Upper lobe of left lung (tissue), 6 donors: ENCODE measurements at places on chromosomes 1 and 21. TPM values are rescaled to one million over a fixed set of nuclear protein-coding genes. Genes with fewer than 3 reads are reported as not detected.
A peak's percentile ranks its signal among the peaks of the same experiment; 100 is the strongest.

DNA sequence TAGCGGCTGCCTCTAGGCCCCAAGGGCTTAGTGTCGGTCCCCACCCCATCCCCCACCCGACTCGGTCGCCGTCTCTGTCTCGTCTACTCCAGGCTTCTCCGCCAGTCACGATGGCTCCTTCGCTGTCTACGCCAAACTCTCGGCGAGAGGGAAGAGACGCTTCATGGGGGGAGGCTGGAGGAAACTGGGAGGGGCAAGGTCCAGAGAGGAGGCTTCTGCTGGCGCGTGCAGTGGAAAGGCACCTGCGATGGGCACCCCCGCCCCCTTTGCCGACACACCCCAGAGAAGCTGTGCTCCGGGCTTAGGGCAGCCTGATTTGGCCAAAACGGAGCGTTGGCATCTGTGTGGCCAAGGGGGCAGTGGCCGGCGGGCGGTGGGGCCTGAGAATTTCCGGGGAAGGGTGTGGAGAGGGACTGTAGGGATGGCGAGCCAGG lies 1.2 kb upstream of the CSMD2 start:
- H3K27me3 ChIP-seq, result peaks cover 49% of the 10 kb centered on the region
- H3K4me1 ChIP-seq, result peaks cover 20% of the 10 kb centered on the region
- H3K36me3 ChIP-seq, result no peaks in the 10 kb centered on the region
- no peak overlapping the region for H3K27ac ChIP-seq
- no peak overlapping the region for H3K4me3 ChIP-seq

GRCh38 chr1:100198596-100198995 lies 20.5 kb upstream of the LRRC39 start:
- H3K4me3 ChIP-seq, result no peak overlapping the region
- H3K27me3 ChIP-seq, result no peaks in the 10 kb centered on the region
- no peak for DNase-seq
- no peak overlapping the region for H3K27ac ChIP-seq
- H3K36me3 ChIP-seq, result peaks cover 15% of the 10 kb centered on the region

DNA sequence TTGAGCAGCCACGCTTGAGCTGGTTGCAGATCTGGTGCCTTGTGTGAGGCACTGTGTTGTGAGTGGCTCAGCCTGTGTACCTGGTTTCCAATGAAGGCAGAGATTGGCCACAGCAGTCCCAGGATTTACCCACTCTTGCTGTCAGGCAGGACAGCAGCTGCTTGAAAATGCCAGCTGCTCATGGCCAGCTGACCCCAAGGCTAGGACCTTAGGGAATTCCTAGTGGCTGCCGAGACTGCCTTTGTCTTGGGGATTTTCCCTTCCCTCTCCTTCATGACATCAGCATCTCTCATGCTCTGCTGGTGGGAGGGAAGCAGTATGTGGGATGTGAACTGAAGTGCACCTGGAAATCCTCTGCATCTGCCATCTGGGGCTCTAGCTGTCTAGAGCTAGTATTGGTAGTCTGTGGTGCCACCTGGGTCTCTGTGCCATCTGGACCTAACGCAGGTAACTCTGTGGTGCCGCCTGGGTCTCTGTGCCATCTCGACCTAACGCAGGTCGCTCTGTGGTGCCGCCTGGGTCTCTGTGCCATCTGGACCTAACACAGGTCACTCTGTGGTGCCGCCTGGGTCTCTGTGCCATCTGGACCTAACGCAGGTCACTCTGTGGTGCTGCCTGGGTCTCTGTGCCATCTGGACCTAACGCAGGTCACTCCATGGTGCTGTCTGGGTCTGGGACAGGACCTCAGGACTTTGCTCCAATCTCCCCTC lies 3.8 kb upstream of the LRRC47 start:
- no peaks in the 10 kb centered on the region for H3K27me3 ChIP-seq
- no peak overlapping the region for H3K4me3 ChIP-seq
- peaks cover 11% of the 10 kb centered on the region for H3K4me1 ChIP-seq

Gene KRTAP19-1
- total RNA-seq, result not detected

- no peaks in the 10 kb centered on the region for H3K27me3 ChIP-seq
- H3K27ac ChIP-seq, result peak overlapping the region; percentile 60
- peaks cover 7% of the 10 kb centered on the region for H3K4me1 ChIP-seq
- DNase-seq, result no peak
Observed at GRCh38 chr1:117735045-117735992, 129.5 kb downstream of the TENT5C start.
